ENCODE measurements at places on chromosomes 1 and 21.

GRCh38 chr1:178625695-178626094 is 99.3 kb upstream of the RALGPS2 start:
- DNase-seq, result no peak

- DNase-seq, result peak; percentile 35
These were observed 150.3 kb downstream of the HMGB4 start for GRCh38 chr1:34013958-34014737.

- DNase-seq, result peak; percentile 6
These were observed 761.7 kb downstream of the ADGRL2 start for GRCh38 chr1:82562448-82562847.

- DNase-seq, result peak; percentile 64
These were observed 52.2 kb downstream of the SMYD2 start for GRCh38 chr1:214332946-214333798.

DNA sequence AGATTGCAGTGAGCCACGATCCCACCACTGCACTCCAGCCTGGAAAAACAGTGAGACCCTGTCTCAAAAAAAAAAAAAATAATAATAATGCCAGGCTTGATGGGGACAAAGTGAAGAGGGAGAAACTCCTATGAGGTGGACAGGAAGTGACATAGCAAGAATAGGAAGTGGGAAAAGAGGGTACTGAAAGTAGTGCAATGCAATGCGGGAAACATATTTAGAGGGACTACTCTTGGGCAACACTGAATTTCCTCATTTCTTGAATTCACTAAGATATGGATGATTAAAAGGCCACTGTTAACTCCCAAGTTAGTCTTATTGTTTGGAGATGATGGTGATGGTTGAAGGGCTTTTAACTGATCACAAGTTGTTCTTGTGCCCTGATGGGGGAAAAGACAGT is 21.6 kb upstream of the KCNA2 start:
- DNase-seq, result no peak

DNA sequence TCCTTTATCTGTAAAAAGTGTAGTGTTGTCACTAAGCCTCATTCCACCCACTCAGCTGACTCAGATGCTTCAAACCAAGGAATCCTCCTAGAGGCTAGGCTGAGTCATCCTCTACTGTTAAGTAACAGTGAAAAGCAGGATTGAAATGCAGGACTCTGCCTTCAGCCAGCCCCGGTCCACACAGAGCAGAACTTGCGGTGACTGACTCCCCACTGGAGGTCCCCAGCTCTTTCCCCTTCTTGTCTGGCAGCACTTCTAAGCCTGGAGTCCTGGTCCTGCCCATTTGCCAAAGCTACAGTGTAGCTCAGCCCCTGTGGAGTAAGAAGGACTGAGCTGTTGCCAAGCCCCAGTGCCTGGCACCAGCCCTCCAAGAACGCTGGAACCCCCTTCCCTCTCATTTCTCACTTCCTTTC is 1.7 kb downstream of the RAB7B start:
- DNase-seq, result no peak

DNA sequence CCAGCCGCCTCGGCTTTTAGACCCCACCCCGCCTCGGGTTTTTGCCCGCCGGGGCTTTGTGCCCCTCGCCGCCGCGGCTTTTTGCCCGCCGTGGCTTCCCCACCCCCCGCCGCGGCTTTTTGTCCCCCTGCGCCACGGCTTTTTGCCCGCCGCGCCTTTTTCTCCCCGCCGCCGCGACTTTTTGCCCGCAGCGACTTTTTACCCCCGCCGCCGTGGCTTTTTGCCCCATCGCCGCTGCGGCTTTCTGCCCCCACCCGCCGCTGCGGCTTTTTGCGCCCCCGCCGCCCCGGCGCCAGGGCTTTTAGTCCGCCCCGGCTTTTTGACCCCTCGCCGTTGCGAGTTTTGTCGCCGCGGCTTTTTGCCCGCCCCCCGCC is 474.4 kb downstream of the FAM72C start:
- DNase-seq, result no peak

GRCh38 chr1:15950763-15951295 is 25.1 kb downstream of the ZBTB17 start:
- DNase-seq, result peak; percentile 36

DNA sequence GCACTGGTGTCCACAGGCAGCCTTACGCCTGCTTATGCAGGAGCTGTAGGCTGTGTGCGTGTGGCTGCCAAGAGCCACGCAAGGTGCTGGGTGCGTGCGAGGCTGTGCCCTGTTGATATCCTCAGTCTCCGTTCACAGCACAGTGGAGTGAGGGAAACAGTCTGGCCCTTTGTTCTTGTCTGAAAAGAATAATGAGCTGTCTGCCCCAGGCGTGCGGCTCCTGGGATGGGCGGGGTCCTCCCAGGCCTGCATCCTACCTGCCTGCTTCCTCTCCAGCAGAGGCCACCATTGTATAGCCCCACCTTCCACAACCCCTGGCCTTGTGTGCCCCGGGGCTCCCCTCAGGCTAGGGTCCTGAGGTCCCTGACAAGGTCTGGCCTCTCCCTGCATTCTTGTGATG is 47.0 kb upstream of the KDM4A start:
- no peak for DNase-seq

- peak; percentile 32 for DNase-seq
These were observed 1013.8 kb downstream of the PLA2G4A start for GRCh38 chr1:187842406-187843165.

DNA sequence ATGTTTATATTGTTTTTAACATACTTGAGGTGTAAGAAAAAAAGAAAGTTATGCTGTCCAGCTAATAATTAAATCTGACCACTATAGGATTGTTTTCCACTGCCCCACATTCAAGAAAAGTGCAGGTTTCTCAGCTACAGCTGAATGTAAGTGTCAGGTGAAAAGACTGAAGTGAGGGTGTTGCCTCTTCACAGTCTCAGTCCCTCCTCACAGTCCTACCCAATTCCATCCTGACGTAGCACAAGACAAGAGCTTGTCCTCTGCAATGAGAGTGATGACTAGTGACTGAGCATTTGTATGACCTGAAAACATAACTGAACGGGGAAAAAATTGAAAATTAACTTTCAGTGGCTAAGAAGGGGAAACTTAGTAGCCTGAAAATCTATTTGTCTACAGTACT is 1039.5 kb downstream of the ADGRL2 start:
- no peak for DNase-seq

DNA sequence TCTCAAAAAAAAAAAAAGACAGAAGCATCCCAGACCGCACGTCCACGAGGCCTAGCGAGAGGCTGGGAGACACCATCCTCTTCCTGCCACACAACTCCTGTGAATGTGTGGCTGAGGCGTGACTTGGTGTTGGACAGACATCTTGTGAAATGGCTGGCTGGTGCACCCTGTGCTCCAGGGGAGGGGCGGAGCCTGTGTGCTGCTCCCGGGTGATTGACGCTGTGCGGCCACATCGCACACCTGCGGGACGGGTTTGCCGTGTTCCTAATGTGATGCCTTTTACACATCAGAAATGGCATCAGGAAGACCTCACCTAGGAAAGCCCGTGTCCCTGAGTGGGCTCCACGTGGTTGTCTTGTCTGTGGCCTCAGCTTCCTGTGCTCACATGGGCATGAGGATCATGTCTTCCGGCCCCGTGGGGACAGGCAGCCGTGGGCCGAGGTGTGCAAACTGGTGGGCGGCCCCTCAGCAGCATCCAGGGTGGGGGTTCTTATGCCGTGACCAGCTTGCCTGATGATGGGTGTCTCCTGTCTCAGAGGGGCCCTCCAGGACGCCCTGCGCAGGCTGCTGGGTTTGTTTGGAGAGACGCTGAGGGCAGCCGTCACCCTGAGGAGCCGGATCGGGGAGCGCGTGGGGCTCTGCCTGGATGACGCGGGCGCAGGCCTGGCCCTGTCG is 64.4 kb downstream of the PCNT start:
- DNase-seq, result no peak

DNA sequence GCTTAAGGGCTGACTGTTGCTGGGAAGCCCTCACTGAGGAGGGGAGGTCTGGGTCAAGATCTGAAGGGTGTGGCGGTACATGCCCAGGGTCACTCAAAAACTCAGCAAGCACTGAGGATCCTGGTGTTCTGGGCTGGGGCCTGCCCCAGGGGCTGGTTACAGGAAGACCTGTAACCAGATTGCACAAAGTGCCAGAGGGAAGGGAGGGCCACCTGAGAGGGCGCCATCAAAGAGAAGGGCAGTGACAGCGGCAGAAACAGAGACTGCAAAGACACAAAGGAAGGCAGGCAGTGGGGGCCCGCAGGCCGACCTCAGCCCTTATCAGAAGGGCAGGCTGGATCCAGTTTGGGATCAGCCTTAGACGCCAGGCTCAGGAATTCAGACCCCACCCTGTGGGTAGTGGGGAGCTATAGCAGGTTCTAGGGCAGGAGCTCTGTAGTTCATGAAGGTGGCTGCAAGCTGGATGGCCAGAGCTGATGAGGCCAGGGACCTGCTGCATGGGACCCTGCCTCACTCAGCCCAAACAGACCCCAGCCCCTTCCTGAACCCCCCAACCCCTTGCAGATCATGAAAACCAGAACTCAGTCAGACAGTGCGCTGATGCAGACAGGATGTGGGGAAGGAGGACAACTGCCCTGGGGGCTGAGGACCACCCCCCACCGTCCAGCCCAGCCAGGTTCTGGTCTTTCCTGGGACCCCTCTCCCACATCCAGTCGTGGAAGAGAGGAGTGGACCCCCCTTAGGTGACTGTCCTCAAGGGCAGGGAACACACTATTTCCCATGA is 3.9 kb downstream of the SH2D5 start:
- DNase-seq, result no peak

DNA sequence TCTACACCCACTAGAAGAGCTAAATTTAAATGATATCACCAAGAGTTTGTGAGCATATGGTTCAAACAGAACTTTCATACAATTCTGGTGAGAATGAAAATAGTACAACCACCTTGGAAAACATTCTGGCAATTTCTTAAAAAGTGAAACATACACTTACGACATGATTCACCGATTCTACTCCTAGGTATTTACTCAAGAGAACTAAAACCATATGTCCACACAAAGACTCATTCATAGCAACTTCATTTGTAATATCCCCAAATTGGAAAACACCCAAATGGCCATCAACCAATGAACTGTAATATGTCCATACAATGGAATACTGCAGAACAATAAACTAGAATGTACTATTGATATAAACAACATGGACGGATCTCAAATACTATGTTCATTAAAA is 51.2 kb upstream of the ADAM30 start:
- DNase-seq, result no peak

- peak; percentile 74 for DNase-seq
These were observed 66.5 kb downstream of the SH3BGR start for GRCh38 chr21:39518055-39518846.

GRCh38 chr21:45551316-45551715 is 9.1 kb upstream of the SLC19A1 start:
- DNase-seq, result no peak

GRCh38 chr1:60151311-60151710 is 77.7 kb upstream of the C1orf87 start:
- DNase-seq, result no peak

- no peak for DNase-seq
These were observed 23.8 kb downstream of the HSD11B1 start for GRCh38 chr1:209728466-209728865.

DNA sequence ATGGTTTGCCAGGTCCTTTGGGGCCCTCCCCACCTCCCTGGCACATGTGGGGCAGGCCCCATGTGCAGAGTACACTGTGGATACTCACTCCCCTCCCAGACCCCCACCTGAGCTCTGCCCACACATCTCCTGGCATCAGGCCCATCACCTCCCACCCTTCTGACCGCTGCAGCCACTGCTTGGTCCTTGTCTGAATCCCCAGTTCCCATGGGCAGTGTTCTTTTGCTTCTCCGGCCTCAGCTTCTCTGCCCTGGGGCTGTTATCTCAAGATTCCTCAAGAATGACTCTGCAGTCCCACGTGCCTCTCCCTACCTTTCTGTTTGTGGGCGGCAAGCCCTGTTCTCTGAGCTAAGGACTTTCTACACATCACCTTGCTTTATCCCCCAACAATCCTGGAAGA is 187.7 kb upstream of the EDN2 start:
- DNase-seq, result no peak

DNA sequence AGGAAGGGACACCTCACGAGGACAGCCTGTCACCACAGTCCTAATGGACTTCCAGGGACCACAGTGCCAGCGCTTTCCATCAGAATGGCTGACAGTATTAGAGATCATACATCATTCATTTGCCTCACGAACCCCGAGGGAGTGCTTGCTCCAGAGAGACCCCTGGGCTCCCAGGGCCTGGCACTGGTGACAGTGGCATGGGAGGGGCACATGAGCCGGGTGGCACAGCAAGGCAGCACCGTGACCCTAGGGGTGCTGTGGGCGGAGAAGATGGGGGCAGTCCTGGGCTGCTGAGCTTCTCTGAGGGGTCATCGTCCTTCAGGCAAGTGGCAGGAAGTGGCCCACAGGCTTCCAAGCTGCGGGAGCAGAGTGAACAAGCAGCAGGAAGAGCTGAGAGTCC is 16.4 kb upstream of the TSPEAR start:
- no peak for DNase-seq

DNA sequence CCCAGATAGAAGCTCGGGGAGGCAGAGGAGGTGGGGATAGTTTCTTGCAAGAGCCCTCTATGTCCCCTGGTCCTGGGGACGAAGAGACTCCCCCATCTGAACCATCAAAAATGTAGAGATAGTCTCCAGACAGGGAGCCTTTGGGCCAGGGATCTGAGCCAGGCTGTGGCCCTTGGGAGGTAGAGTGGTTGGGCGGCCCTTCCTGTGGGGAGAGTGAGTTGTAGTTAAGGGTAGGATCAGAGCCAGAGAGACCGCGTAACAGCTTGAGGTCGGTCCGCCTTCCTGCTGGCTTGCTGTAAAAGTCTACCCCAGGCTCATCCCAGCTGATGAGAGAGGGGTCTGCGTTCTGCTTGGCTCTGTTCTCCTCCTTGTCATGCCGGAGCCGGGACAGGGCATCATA is 25.3 kb downstream of the PIK3C2B start:
- DNase-seq, result no peak

DNA sequence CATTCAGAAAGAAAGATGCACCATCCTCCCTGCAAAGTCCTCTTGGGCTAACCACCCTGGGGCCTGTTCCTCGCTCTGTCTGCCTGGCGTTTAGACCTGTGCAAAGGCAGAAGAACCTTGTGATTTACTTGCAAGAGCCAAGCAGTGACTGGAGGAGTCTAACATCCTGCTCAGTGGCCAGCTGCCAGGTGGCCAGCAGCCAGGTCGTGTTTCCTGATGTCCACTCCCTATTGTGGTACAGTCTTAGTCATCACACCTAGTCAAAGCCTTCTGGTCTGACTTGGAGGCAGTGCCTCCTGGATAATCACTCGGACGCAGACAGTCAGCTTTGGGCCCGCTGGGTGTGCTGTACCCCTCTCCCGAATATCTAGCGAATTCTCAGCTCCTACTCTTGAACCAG is 118.1 kb downstream of the PGBD5 start:
- no peak for DNase-seq

- no peak for DNase-seq
These were observed 108.8 kb downstream of the UBR4 start for GRCh38 chr1:19101244-19101643.

DNA sequence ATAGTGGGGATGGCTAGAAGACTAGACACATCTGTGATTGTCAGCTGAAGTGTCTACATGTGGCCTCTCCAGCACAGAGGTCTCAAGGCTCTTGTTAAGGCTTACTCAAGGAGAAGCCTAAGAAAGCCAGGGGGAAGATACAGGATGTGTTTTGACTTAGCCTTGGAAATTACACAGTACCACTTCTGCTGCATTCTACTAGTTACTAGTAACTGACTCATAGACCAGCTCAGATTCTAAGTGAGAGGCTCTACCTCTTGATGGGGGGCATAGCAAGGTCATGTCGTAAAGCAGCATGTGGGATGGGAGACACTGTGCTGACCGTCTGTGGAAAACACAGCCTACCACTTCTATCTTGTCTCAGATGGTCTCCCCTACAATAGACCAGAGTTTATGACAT is 99.5 kb downstream of the UBE2U start:
- no peak for DNase-seq

GRCh38 chr1:168101336-168101735 is 35.4 kb downstream of the GPR161 start:
- DNase-seq, result no peak
